ENCODE measurements at places on chromosomes 5 and 9.

DNA sequence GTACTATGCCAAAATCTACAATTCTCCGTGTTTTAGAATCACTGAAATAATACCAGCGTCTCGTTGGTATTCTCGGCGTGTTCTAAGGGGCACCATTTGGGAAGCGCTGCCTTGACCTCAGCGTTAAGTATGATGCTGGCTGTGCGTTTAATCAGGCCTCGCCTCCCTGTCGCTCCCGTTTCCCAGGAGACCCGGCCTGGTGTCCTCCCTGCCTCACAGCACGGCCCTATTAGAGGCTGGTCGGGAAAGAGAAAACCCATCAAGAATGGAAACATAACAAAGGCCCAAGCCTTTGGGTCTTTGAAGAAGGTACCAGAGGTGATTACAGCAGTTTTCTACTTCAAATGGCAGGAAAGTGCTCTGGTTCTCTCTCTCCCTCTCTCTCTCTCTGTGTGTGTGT, 30.0 kb downstream of the GFPT2 start:
- DNase-seq, result no peak

DNA sequence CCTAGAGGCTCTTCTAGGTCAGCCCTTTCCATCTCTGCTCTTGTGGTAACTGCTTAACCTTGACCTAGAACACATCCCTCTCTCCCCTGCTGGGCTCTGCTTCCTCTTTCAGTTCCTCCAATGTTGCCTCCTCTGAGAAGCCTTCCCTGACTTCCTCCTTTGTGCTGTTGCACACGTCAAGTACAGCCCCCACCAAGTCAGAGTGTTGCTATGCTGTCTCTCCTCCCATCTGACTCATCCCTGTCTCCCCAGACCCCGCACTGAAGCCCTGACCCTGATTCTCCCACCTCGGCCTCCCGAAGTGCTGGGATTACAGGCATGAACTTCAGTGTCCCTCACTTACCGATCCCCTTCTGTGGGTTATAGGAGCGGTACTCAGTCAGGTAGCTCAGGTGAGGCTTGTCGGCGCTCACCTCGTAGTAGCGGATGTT, 10.4 kb upstream of the TRIM14 start:
- no peak for DNase-seq

GRCh38 chr9:4160249-4160648, 139.6 kb downstream of the GLIS3 start:
- no peak for DNase-seq

GRCh38 chr5:17413691-17414090, 84.3 kb upstream of the TAF11L2 start:
- DNase-seq, result no peak

GRCh38 chr9:94663140-94663539, 23.8 kb upstream of the FBP1 start:
- no peak for DNase-seq

- DNase-seq, result no peak
These were observed 33.7 kb downstream of the CAMK2A start for GRCh38 chr5:150255659-150256409.

GRCh38 chr9:136631038-136632000, 31.4 kb upstream of the EGFL7 start:
- peak; percentile 84 for DNase-seq

GRCh38 chr5:178242416-178242815, 9.8 kb upstream of the PHYKPL start:
- DNase-seq, result no peak

DNA sequence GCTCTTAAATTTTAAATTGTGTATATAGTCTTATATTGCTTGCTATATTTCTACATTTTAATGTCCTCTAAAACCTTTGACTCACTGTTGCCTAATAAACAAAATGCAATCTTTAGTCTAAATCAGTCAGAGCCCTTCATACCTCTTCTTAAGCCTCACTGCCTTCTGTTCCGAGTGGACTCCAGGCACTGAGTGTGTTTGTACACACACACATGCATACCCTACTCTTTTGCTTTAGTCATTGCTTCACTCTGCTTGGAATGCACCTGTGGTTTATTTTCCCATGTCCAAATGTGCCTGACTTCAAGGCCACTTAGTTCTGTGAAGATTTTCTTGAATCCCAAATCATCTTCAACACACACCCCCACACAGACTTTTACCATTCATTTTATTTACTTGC, 60.9 kb downstream of the SLC12A2 start:
- DNase-seq, result no peak

DNA sequence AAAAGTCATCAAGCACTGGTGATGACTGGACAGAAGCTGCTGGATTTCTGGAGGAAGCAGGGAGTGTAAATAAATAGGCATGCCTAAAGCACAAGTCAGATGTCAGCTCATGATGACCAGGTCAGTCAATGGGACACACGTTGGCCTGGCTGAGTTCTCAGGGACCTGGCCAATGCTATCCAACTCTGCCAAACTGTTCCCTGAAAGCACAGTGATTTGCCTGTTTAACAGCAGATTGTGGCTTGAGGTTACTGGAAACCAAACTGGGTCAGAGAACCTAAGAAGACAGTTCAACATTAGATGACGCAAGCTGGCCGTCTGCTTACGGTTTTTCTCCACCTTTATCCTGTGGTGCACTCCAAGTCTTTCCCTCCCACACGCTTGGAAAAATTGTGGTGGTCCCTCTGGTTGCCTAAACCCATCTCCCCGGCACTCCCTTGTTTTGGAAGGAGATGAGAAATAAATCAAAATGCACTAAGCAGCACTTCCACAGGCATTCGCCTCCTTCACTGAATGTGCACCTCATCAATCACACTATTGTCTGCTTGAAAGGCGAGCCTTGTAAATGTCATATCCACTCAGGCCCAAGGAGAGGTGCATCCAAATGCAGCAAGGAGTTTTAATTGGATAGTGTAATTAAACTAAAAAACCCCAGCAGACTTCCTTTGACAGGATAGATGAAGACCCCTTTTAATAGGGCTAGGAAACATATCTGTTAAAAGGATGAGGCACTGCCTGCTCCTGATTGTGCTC, 199.4 kb downstream of the GAPVD1 start:
- DNase-seq, result no peak

- no peak for DNase-seq
These were observed 23.0 kb downstream of the SV2C start for GRCh38 chr5:76106149-76106548.

DNA sequence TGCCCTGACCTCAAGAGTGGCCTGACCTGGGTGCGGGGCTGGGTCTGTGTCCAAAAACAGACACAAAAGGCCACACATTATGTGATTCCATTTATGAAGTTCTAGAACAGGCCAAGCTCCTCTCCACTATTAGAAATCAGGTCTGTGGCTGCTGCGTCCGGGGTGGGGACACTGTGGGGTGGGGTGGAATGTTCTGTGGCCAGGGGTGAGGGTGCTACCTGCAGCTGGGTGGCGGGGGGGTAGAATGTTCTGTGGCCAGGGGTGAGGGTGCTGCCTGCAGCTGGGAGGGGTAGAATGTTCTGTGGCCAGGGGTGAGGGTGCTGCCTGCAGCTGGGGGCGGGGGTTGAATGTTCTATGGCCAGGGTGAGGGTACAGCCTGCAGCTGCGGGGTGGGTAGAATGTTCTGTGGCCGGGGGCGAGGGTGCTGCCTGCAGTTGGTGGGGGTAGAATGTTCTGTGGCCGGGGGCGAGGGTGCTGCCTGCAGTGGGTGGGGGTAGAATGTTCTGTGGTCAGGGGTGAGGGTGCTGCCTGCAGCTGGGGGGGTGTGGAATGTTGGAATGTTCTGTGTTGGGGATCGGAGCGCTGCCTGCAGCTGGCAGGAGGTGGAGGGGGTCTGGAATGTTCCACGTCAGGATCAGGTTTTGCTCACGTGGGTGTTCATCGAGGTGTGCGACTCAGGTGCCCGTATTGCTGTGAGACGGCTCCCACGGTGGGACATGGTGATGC, 8.3 kb downstream of the LCN12 start:
- DNase-seq, result no peak

DNA sequence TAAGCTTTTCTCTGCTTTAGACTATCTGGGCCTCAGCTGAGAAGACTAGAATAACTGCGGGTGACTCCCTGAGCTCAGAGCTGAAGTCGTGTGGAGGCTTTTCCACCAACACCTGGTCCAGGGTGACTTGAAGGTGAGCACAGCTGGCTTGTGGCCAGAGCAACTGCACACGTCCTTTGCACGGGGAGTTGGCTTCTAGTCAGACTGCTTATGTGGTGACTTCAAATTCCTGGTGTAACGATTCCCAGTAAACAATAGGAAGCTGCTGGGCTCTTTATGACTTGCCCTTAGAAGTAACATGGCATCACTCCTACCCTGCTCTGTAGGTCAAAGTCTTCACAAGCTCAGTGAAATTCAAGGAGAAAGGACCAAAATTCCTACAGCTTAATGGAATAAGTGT, 800.6 kb upstream of the CDH6 start:
- no peak for DNase-seq

- DNase-seq, result no peak
These were observed 2127.3 kb upstream of the WWC1 start for GRCh38 chr5:166163996-166164610.

DNA sequence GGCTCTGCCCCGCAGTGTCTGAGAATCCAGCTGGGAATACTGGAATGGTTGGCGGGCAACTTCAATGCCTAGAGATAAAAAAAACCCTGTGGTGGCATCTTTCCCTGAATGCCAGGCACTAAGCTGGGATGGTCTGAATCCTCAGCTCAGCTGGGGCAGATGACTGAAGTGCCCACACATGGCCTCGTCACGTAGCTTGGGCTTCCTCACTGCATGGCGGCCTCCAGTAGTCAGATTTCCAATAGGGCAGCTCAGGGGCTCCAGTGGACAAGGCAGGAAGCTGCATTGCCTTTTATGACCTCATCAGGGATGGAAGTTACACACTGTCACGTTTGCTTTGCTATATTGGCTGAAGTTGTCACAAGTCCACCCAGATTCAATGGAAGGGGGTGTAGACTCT, 24.3 kb upstream of the FUBP3 start:
- DNase-seq, result no peak

- DNase-seq, result no peak
These were observed 128.4 kb upstream of the DMRT1 start for GRCh38 chr9:713091-713490.

DNA sequence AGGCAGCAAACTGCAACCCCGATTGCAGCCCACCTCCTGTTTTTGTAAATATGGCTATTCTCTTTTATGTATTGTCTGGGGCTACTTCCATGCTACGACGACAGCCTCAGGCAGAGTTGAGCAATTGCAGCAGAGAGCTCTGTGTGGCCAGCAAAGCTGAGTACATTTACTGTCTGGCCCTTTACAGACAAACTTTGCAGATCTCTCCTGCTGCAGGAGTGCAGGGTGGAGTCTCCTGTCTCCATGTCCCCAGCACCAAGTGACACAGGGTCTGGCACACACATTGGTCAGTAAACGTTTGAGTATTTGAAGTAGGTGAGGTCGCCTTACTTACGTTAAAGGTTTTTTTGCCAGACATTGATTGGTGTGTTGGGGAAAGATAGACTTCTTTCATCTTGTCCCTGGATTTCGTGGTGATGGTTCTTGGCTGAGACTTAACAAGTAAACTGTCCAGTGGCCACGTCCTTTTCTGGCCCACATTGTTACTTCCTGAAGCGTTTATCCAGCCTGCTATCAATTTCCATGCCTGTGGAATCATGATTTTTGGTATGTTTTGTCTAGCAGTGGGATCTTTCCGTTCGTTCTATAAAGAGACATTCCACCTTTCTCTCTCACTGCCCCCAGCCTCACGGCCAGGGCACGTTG, 27.2 kb downstream of the PRRC2B start:
- DNase-seq, result no peak

GRCh38 chr5:150665044-150665443, 4.0 kb downstream of the MYOZ3 start:
- no peak for DNase-seq

DNA sequence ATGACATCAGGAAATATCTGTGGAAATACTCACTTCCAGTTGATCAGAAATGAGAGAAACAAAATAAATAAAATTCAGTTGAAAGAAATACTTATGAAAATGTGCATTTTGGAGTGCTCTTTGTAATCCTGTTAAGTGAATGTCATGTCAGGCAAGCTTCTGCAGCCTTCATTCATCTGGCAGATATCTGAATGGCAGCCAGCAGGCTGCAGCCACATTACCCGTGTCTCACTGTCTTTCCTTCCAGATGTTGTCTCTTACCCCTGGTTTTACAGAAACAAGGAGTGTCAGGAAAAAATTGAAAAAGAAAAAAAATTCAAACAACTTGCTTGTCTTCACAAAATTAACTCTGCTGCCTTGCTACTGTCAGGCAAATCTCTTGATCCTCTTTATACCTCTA, 445.0 kb upstream of the RIOK2 start:
- no peak for DNase-seq

DNA sequence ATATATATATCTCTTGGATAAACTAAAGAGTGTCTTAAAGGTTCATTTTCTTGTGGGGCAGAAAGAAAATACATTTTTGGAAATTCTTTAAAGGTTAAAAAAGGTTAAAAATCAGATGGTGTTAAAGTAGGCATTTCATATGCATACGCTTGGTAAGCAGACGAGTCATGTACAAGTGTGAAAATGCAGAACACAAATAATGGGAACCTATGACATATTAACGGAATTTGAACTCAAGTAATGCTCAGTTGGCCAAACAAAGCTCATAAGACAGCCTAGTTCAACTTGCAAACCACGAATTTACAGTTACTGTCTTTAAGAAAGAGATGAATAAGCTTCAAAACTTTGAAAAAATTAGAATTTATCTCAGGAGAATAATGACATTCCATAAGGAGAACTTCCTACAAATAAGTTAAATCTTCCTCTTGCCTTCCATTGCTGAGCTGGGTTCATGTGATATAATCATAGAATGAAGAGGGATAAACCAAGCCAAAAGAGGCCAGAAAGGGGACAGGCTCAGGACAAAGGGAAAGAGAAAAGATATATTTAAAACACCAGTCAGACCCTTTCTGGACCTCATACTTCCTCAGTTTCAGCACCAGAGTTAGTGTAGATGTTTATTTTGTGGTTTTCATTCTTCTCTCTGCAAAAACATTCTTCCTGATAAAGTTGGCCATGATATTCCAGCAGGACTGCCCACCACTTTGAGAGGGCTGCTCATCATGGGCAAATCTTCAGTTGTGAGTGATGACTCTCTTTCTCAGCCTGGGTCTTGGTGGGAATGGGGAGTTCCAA, 256.7 kb upstream of the CD180 start:
- DNase-seq, result no peak

DNA sequence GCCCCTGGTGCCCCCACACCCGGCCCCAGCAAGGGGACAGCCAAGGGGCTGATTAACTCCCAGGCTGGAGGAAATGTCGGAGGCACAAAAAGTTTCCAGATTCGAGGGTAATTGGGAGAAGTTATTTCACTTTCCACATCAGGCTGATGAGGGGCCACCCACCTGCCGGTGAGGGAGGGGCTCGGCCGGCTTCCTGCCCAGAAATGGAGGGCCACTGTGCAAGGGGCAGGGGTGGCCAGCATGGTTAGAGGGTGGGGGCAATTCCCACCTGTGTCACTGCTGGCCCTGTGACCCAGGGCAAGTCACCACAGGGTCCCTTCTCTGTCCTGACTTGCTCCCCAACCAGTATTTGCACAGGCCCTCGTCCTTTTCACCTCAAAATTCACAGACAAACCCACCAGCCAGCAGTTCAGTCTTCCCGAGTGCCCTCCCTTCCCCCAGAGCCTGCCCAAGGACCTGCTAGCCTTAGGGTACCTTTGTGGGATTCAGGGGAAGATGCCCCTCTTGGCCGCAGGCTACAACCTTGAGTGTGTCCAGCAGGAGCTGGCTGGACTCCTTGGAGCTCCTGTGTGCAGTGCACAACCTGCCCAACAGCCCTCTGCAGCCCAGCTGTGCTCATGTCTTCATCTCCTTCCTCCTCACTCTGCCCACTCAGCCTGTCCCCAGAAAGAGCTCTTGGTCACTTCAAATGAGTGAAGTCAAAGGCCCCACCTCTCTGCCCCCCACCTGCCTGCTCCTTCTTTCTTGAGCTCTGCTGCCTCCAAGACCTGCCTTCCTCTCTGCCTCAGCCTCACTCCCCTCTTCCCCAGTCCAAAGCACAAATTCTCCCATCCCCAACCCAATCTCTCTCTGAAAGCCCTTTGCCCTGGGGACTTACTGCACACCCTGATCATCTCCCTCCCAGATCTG, 130.5 kb downstream of the BARX1 start:
- DNase-seq, result no peak

Data from activated CD4-positive, alpha-beta T cell treated with anti-CD3 and anti-CD28 coated beads for 48 hours (primary cell).